ENCODE measurements at places on chromosomes 3 and 15.

GRCh38 chr15:78051596-78051995 lies 25.9 kb downstream of the TBC1D2B start:
- no peaks in the 10 kb centered on the region for H3K27me3 ChIP-seq
- no peak overlapping the region for H3K4me3 ChIP-seq
- H3K27ac ChIP-seq = no peak overlapping the region
- peaks cover 10% of the 10 kb centered on the region for H3K36me3 ChIP-seq
- peaks cover 47% of the 10 kb centered on the region for H3K4me1 ChIP-seq
- no peak for DNase-seq

- DNase-seq = no peak
- 0 out of 2 replicates have a peak, but pooled peaks cover 2% of the 10 kb centered on the region for H3K36me3 ChIP-seq
- H3K27ac ChIP-seq = no peak overlapping the region
- peaks cover 13% of the 10 kb centered on the region for H3K4me1 ChIP-seq
These were observed 26.6 kb upstream of the PLXNA1 start for GRCh38 chr3:126956361-126956760.

- no peak overlapping the region for H3K4me3 ChIP-seq
- H3K27me3 ChIP-seq = no peaks in the 10 kb centered on the region
- 0 out of 3 replicates have a peak, but pooled peaks cover 4% of the 10 kb centered on the region for H3K36me3 ChIP-seq
- DNase-seq = no peak
- H3K27ac ChIP-seq = no peak overlapping the region
- H3K4me1 ChIP-seq = no peaks in the 10 kb centered on the region
These were observed 20.8 kb downstream of the PLXNA1 start for GRCh38 chr3:127003601-127004280.

DNA sequence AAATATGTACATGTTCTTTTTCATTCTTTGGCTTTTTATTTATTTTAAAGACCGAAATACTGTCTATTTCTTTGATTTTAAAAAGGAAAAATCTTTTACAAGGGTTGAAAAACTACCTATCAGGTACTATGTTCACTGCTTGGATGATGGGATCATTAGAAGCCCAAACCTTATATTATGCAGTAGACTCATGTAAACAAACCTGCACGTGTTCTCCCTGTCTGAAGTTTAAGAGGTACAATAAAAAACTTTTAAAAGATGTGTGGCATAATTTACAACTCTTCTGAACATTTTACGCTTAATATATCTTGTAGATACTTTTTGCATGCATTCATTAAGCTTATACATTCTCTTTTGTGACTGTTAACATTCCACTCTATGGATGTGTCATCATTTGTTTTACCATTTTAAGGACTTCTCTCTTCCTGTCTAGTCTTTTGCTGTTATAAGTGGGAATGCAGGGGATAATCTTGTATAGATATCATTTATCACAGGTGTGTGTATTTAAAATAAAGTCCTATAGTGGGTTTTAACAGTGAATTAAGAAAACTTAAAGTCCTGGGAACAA lies 6.2 kb downstream of the MGA start:
- peaks cover 2% of the 10 kb centered on the region for H3K36me3 ChIP-seq
- peaks cover 34% of the 10 kb centered on the region for H3K4me1 ChIP-seq
- H3K4me3 ChIP-seq = no peak overlapping the region
- no peak for DNase-seq
